HFFc6 (cell line): ENCODE measurements at places on chromosomes 4 and X.

- DNase-seq = no peak
Measured at GRCh38 chr4:172651961-172652360, 516.6 kb upstream of the GALNT7 start.

DNA sequence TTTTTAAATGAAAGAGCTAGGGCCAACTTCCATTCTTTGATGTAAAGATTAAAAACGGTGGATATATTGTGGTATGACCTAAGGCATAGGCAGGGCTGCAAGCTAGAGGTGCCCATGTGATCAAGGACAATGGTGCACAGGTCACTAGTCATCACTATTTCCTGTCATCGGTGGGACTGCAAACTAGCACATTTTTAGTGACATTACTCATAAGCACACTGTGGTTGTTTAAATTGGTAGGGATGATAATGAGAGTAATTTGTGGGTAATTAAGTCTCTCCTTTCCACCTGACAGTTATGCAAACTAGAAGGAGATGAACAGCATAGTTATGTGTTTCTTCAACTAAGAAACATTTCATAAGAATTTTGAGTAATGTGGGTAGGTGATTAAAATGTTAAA lies 85.4 kb downstream of the GPRIN3 start:
- no peak for DNase-seq

GRCh38 chrX:87728459-87728858 lies 210.9 kb downstream of the KLHL4 start:
- no peak for DNase-seq

DNA sequence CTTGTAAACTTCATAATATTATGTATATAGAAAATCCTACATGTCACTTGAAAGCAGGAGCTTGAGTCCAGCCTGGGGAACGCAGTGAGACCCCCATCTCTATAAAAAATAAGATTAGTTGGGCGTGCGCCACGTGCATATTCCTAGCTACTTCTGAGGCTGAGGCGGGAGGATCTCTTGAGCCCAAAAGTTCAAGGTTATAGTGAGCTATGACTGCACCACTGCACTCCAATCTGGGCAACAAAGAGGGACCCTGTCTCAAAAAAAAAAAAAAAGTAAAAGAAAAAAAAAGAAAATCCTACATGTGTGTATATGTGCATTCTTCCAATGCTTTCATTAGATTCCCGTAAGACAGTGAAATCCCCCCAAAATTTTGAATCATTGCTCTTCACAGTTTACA lies 1.7 kb downstream of the SEC31A start:
- no peak for DNase-seq

GRCh38 chrX:153763298-153763932 lies 634 bp upstream of the PLXNB3 start:
- no peak for DNase-seq

DNA sequence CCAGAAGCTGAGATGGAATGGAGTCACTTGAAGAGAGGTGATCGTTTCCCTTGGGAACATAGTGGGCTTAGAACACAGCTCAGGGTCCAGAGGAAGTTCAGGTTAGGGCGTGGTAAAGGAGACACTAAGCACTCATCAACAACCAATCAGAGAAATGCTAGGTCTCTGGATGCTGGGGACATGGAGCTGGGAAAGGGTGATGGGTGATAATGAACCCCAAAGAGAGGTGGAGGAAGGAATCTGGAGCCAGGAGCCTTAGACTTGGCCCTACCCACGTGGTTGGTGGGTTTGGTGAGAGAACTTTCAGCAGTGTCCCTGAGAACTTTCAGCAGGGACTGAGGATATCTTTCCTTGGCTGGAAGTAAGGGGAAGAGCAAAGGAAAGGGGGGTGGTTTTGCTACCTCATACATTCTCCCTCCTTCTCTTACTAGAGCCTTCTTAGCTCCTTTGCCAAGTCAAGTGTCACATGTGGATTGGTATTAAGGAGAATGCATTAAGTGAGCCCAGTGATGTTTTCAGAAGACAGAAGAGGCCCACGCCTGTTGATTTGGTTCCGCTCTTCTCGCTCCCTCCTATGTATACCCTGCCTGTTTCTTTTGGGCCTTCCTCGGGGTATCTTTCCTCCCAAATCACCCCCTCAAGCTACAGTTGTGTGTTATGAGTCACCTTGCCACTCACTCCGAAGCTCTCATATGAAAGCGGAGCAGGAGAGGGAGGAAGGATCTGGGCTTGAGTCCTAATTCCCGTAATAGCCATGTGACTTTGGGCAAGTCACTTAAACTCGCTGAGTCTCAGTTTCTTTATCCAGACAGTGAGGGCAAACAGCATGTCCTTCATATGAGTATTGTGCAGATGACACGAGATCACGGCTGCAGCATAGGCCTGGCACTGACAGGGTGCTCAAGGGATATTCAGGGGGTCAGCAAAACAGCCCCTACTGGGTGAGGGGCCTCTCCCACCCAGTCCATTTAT lies 63.1 kb downstream of the TSC22D3 start:
- DNase-seq = no peak

- DNase-seq = no peak
Measured at GRCh38 chr4:51890760-51891159, 47.8 kb downstream of the DCUN1D4 start.
